NCI-H2081 (cell line): ENCODE measurements at places on chromosomes 16 and 17.

- DNase-seq: no peak
These were observed 296.6 kb upstream of the CDH11 start for GRCh38 chr16:65418435-65418834.

GRCh38 chr17:77440560-77440981 lies 299.8 kb downstream of the SEC14L1 start:
- no peak for DNase-seq

- DNase-seq: peak; percentile 93
These were observed 292.6 kb upstream of the SOX9 start for GRCh38 chr17:71828182-71828596.

DNA sequence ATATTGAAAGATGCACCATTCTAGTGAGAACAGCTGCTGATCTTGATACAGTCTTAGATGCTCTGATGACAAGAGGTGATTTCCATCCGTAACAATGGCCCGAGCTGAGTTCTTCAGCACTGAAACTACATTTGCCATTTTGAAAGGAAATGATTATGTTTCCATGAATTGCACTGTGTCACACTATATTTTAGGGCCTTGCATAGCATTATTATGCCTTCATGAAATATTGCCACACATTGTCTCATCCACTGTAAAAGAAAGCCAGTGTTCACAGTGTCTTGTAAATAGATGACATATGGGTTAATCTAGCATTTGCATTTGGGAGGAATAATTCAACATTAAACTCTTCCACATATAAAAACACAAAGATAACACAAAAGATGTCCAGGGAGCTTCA lies 438.3 kb upstream of the PSMD7 start:
- no peak for DNase-seq

- no peak for DNase-seq
These were observed 121.7 kb downstream of the ABCC6 start for GRCh38 chr16:16101585-16101984.

DNA sequence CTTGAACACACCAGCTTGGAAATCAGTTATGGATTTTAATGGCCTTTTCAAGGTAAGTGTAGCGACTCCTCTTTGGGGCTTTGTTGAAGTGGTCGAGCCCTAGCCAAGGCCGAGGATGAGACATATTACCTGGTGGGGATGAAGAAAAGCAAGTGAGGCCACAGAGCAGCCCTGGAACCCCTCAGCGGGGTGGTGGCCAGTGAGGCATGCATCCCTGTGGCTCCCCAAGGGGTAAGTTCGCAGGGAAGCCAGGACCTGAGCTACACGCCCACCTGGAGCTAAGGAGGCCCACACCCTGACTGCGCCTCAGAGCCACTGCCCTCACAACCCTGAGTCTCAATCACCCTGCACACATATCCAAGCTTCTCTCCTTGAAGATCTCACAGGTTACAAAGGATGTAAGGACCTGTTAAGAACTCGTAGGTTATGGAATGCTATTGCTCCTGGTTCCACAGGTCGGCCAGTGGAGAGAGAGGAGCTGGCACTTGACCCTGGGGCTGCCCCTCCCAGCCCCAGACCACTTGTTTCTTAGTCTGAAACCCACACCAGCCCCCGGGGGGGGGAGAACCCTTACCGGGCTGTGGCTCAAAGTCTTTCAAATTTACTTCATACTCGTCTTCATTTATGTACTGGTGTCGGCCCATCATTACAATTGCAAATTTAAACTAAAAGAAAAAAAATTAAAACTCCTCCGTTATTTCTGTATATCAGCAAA lies 12.0 kb downstream of the LITAFD start:
- no peak for DNase-seq

GRCh38 chr16:66131156-66131807 lies 235.2 kb upstream of the CDH5 start:
- DNase-seq: no peak

DNA sequence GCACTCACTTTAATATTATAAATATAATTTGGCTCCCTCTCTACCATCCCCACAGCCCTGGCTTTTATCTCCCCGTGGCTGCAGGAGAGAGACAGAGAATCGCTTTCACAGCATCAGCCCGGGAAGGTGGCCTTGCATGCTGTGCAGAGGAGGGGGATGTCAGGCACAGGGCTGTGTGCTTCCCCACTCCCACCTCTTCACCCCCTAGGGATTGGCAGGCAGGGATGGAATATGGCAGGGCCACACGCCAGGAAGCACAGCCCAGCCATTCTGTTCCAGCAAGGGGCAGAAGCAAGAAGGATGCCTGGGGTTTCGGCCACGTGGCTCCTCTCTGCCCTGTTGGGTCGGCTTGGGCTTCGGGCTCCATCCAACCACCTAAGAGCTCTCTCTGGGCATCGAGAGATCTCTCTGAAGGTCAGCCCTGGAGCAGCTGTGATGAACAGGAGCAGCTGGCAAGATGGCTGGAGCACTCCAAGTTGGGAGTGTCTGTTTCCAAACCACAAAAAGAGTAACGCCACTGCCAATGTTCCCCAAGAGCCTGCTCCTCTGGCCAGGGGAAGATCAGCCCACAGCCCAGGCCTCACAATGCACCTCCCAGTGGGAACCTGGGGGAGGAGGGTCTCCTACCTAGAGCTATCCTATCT lies 223.2 kb downstream of the C16orf78 start:
- DNase-seq: no peak

DNA sequence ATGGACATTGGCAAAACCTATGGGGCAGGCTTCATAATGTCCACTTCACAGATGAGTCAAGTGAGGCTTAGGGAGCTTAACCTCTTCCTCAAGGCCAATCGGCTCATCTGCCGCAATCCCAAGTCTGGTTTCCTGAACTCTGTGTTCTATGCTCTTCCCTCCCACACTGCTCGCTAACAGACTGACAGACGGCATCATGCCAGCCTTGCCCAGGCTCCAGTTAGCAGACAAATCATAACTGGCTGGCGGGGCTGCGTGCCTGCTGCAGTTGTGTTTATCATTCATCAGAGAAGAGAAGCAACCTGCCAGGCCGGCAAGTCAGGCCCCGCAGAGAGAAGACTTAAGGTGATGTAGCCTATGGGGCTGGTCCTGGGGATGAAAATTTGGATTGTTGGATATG lies 216.2 kb upstream of the ASIC2 start:
- DNase-seq: no peak

GRCh38 chr17:42180411-42180921 lies 476 bp downstream of the KCNH4 start:
- DNase-seq: no peak

- DNase-seq: no peak
These were observed 187.7 kb downstream of the CCDC182 start for GRCh38 chr17:57557416-57557815.

DNA sequence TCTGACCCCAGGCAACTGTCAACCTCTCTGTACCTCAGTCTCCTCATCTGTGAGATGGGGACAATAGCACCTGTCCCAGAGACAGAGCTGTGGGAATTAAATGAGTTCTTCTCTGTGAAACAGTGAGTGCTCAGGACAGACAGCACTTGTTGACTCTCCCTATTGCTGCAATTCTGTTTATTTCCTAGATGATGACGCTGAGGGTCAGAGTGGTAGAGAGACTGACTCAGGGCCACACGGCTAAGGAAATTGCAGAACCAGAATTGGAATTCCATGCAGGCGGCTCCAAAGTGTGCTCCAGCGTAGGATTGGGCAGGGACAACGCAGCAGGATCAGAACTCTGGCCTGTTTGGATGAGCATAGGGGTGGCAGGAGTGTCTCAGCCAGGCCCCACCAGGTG lies 302.2 kb downstream of the C16orf95 start:
- no peak for DNase-seq

- no peak for DNase-seq
These were observed 47.1 kb downstream of the LITAF start for GRCh38 chr16:11539641-11540050.

DNA sequence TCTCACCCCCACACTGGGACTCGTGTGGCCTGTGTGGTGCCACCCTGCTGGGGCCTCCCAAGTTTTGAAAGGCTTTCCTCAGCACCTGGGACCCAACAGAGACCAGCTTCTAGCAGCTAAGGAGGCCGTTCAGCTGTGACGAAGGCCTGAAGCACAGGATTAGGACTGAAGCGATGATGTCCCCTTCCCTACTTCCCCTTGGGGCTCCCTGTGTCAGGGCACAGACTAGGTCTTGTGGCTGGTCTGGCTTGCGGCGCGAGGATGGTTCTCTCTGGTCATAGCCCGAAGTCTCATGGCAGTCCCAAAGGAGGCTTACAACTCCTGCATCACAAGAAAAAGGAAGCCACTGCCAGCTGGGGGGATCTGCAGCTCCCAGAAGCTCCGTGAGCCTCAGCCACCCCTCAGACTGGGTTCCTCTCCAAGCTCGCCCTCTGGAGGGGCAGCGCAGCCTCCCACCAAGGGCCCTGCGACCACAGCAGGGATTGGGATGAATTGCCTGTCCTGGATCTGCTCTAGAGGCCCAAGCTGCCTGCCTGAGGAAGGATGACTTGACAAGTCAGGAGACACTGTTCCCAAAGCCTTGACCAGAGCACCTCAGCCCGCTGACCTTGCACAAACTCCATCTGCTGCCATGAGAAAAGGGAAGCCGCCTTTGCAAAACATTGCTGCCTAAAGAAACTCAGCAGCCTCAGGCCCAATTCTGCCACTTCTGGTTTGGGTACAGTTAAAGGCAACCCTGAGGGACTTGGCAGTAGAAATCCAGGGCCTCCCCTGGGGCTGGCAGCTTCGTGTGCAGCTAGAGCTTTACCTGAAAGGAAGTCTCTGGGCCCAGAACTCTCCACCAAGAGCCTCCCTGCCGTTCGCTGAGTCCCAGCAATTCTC lies 27.4 kb downstream of the STH start:
- DNase-seq: no peak

DNA sequence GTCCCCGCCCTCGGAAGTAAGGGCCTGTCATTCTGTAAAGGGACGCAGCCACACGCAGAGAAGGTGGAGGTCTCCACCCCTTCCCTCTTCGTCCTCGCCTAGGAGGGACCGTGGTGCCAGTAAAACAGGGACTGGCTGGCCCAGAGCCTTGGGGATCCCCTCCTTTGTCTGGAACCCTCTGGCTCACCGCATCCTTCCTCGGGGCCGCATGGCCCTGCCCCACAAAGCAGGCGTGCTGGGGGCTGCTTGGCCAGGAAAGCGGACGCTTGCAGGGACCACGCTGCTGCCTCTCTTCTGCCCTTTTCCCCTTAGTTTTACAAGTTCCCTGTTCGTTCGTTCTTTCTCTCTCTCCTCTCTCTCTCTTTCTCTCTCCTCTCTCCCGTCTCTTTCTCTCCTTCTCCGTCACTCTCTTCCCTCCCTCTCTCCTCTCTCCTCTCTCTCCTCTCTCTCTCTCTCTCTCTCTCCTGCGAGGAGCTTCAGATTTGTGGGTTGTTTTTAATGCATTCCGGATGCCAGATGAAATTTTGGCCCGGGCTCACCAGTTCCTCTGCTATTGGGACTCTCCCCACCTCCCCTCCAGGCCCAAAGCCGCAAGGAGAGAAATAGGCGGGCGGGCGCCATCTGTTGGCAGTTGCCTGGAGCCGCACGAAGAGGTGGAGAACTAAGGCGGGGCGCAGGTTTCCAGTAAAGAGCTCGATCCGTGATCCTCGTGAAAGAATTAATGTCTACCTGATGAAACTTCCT lies 35.1 kb upstream of the CDRT4 start:
- DNase-seq: peak; percentile 4

DNA sequence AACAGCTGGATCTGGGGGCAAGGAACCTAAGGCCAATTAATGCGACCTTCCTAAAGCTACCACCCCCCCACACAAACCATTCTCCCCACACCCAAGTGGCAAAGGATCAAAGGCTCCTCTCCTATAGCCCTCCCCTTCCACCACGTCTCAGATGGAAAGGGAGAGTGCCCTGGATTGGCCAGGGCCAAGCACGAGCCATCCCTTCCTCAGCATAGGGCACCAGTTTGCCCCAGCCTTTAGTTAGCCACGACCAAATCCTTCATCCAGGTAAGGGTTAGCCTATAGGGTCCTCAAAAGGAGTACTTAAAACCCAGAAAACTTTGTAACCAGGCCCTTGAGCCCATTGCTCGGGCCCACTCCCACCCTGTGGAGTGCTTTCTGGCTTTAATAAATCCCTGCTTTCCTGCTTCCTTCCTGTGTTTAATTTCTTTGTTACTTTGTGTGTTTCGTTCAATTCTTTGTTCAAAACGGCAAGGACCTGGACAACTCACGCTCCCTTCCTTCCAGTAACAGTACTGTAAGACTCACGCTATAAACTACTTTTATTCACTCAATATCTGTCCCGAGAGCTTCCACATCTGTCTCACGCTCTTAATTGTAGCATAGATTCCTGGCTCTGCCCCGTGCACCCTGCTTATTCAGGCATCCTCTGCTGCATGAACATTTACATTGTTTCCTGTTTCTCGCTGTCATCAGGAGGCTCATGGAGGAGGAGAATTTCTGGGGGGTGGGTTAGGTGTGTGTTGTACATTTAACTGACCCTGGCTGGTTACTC lies 62.3 kb downstream of the TNFRSF13B start:
- no peak for DNase-seq

DNA sequence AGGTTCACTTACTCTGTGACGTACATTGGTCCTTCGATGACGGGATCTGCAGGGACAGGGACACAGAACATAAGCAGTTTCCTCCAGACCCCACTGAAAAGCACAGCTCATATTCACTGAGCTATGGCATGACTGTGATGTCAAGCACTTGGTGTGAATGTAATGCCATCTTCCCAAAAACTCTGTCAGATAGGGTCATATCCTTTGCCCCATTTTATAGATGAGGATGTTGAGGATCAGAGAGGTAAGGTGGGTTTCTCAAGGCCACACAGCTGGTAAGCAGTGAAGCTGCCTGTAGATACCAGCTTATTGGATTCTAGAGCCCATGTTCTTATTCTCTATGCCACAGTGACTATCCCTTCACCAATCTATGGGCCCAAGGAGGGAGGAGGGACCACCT lies 2.5 kb downstream of the ERN2 start:
- DNase-seq: no peak

DNA sequence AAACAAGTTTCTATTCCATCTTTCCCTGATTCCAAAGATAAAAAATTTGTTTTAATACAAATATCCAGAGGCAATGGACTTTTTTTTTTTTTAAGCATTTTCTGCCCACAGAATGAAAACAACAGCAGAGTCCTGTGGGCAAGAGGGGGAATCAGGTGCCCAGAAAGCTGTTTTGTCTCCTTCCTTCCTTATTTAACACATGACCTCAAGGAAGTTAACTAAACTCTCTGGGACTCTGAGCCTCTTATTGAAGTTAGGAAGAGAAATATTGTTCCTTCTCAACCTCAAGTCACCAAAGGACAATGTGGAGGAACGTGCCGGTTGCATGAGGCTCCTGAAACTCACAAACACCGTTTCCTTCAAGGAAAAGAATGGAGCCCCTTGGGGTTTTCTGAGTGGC lies 34.9 kb downstream of the LITAF start:
- no peak for DNase-seq

DNA sequence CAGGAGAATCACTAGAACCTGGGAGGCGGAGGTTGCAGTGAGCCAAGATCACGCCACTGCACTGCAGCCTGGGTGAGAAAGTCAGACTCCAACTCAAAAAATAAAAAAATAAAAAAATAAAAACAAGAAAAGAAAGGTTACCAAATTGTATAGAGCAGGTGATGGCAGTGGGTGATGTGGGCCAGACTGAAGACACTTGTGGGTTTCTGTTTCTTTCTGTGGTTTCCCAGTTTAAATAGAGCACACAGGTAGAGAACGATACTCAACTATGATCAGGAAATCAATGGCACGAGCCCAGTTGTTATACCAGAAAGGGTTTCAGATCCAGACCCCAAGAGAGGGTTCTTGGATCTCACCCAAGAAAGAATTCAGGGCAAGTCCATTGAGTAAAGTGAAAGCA lies 32.6 kb downstream of the NUBP1 start:
- DNase-seq: no peak
